ENCODE measurements at places on chromosomes 6 and 20. TPM values are rescaled to one million over a fixed set of nuclear protein-coding genes. Genes with fewer than 3 reads are reported as not detected.

EBF4 gene
- 2.5 TPM for total RNA-seq

DNA sequence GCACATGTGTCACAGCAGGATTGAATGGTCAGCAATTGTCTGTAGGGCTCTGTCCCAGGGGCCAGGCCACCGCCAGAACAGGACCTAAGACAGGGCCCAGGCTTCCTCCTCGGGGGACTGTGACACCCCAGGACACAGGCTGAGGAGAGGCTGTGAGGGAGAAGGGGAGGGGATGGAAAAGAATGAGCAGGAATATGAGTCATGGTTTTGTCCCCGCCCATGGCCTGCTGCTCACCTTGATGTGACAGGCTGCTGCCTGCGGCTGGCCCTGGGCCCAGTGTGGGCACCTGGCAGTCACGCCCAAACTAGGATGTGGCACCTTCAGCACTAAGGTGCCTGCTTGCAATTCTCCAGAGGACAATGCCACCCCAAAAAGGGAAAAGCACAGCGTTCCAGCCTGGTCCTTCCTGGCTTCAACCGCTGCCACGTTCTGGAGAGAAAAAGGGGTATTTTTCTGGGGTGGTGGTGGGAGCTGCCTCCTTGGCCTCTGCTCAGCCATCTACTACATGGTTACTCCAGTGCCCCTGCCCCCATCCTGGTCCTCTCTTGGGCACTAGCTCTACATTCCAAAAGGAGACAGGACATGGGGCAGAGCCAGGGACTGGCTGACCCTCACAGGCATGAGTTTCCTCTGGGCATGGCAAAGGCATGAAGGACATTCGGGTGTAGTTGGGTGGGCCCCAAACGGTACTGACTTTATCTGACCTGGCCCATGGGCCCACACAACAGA, 93.4 kb downstream of the SLC22A23 start:
- no peak for DNase-seq

DNA sequence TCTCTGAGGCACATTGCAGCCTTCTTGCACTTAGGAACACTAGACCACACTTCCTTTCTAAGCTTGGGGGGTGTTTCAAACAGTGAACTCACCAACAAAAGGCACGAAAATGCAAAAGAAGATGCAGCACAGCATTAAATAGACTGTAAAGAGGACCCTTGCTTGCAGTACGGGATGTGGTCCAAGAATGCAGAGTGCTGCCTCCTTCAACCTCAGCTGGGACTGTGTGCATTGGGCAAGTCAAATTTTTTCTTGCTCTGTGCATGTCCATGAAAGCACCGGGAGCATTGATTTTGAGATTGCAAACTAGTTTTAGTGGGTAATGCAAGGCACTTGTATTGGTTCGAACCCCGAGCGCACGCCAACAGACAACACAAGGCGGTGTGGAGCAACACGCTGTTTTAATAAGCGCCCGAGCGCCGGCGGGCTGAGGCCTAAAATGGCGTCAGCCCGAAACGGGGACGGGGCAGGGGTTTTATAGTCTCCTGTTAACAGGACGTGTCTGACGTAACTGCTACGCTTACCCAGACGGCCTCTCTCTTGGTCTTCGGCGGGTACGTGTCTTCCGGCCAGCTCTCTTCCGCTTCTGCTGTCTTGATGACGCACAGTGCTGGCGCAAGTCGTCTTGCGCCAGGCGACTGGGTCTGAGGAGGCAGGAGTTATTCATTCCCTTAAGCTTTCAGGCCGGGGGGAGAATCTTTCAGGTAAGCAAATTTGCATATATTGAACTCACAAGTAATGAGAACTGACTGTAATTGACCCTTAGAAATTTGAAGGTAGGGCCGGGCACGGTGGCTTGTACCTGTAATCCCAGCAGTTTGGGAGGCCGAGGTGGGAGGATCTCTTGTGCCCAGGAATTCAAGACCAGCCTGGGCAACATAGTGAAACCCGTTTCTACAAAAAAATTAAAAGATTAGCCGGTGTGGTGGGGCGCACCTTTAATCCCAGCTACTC, 18.7 kb upstream of the ZFP64 start:
- DNase-seq: no peak

- no peak for DNase-seq
Measured at GRCh38 chr20:21704408-21705385, 767 bp upstream of the PAX1 start.

COL9A3 gene
- 4.6 TPM for total RNA-seq

ZFP57 gene
- total RNA-seq: 1.4 TPM

ULBP2 gene
- 16.0 TPM for total RNA-seq

GRCh38 chr20:23614163-23614562, 8.4 kb upstream of the CST9 start:
- DNase-seq: no peak

APOBEC2 gene
- not detected for total RNA-seq
